ENCODE measurements at places on chromosomes 7 and 10.
A peak's percentile ranks its signal among the peaks of the same experiment; 100 is the strongest.

- no peak for DNase-seq
Measured at GRCh38 chr7:70298780-70299471, 700.7 kb downstream of the AUTS2 start.

- DNase-seq, result no peak
Measured at GRCh38 chr10:72016608-72017300, 52.6 kb downstream of the CHST3 start.

DNA sequence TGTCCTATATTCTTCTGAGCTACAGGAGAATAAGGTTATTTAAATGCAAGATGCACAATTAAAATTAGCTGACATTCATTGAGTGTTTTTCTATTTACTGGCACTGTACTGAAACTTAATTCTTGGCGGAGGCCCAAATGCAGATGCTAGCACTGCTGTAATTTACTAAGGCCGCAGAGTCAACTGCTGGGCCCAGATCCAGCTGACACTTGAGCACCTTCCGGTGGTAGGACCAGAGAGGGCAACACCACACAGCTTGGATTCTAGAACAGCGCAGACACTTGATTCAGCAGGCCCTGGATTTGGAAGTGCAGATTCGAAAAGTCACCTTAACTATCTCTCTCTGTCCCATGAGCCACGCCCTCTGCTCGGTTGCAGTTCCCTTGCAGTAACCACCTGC, 228.6 kb upstream of the TMEM72 start:
- DNase-seq, result no peak

DNA sequence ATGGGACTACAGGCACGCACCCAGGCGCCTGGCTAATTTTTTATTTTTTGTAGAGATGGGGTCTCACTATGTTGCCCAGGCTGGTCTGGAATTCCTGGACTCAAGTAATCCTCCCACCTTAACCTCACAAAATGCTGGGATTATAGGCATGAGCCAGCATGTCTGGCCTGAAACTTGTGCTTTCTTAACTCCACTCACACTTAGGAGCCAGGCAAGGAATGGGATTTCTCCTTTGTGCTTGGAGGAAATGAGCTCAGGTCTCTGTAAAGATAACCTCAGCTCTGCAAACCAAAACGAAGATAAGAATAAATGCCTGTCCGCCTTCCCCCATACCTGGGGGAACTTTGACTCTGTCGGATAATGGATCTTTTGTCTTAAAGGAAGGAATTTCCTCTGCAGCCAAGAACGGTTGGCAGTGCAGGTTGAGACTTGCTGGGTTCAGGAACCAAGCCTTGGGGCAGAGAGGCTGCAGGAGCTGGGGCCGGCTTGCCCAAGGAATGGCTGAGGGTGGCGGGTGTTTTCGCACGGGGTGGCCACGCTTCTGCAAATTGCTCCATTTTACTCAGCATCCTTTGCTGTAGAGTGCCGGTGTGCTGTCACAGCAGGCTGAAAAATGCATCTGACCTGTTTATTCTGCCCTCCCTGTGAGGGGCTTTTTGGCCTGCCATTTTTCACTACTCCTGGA, 174.2 kb downstream of the KIAA1217 start:
- DNase-seq, result no peak

DNA sequence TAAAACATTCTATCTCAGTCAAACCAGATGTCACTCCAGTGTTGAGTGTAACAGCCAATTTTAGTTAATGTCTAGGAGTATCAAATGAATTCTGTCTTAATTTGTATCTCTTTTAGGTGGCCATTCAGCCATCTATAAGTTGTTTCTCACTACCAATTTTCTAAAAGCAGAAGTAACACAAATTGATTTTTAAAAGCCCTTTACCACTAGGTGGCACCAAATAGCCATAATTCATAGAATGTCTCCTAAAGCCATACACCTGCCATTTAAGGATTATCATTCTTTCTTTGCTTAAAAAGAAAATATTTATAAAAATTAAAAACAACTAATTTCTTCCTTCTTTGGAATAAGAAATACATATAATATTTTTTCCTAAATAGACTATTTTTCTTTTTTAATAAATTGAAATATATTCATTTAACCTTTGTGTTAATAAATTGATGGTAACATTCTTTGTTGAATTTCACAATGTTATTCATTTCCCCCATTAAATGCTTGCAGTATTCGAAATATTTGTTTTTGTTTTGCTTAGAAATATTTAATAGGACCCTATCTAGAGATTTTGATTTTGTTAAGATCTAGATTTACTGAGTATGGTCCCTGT, 107.8 kb upstream of the PPP1R3A start:
- DNase-seq, result no peak

DNA sequence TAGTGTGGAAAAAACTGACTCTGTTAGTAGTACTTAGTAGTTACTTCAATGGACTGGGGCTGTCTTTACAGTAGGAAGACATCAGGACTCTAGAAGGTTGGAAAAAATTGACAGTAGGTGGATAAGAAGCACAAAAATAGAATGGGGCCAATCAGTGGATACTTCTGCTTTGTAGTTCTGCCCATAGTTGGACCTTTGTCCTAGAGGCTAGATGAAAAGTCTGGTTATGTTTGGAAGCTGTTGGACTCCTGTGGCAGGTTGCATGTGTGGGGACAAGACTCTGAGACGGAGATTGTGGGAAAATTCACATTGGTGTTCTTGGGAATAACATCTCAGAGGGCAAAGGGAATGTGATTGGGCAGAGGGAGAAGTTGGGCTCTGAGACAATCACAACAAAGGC, 18.6 kb upstream of the KBTBD2 start:
- DNase-seq, result no peak

DNA sequence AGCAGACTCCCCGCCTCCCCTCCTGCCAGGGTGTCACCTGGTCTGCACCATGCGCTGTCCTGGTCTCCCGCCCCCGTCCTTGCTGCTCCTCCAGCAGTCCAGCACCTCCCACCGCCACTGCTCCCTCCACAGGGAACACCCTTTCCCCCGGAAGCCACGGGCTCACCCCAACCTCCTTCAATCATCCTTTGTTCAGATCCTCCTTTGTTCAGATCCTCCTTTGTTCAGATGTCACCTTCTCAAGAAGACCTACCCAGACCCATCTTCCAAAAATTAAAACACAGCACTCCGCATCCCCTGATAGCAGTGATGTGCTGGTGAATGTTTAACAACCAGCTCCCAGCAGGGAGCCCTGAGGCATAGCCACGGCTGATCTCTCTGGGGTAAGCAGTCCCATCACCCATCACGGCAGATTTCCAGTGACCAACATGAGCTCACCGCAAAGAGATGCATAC, 237.7 kb downstream of the USP6NL start:
- DNase-seq, result no peak

- no peak for DNase-seq
Measured at GRCh38 chr7:55130395-55131141, 111.8 kb downstream of the EGFR start.

DNA sequence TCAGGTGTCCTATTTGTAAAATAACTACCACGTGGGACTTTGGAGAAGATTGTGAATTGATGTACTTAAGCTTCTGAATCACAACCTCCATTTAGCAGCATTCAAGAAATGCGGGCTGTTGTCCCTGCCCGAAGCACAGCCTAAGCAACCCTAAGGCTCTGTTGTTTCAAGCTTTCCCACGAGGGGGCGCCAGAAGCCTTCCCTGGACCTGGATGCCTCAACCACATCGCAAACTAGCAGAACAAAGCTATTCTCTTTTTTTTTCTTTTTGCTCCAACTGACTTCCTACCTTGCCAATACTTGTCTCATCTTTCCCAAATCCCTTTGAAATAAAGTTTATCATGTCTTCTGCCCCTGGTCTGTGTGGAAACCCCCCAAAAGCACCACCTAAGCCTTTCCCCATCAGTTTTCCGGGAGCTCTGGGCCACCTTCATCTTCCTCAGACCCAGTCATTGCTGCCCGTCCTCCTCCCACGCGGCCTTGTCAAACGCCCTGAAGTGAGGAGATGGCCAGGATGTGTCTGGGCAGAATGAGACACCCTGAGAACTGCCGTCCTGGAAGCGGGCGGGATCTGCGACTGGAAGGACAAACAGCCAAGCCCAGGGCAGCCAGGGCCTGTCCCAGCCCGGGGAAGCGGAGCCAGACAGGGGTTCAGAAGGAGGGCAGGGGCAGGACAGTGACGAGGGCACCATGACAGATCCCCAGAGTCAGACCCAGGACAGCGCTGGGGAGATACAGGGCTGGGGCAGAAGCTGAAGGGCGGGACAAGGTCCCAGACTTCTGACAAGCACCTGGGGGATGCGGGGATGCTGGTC, 112.7 kb downstream of the SLIT1 start:
- peak; percentile 49 for DNase-seq

DNA sequence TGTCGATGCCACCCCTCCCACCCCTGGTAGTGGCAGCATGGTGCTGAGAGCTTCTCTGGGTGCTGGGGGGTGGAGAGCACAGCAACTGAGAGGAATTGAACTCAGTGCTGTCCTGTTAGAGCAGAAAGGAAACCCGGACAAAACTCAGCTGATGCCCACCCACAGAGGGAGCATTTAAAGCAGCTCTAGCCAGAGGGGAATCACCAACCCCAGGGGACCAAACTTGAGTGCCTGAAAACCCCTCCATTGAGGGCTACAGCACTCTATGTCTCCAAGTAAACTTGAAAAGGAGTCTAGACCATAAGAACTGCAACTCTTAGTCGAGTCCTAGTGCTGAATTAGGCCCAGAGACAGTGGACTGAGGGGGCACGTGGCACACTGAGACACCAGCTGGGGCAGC, 16.8 kb upstream of the FOXI2 start:
- DNase-seq, result no peak

DNA sequence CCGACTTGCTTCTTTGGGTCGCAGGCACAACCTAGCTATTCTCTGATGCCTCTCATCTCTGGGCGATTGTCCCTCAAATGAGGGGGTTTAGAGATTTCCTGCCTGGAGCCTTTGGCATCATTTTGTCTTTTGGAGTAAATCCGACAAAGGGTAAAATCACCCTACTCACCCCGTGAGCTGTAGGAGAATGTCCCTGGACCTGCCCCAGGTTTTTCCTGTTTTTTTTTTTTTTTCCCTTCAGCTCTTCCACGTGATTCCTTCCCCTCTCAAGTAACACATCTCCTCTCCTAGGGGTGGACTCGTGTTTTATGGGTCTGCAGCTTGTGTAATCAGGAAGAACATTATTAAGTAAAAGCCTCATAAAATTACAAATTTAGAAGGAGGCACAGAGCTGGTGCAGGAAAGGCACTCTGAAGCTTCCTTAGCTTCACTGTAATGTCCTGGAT, 128.4 kb upstream of the ZNF746 start:
- DNase-seq, result no peak

DNA sequence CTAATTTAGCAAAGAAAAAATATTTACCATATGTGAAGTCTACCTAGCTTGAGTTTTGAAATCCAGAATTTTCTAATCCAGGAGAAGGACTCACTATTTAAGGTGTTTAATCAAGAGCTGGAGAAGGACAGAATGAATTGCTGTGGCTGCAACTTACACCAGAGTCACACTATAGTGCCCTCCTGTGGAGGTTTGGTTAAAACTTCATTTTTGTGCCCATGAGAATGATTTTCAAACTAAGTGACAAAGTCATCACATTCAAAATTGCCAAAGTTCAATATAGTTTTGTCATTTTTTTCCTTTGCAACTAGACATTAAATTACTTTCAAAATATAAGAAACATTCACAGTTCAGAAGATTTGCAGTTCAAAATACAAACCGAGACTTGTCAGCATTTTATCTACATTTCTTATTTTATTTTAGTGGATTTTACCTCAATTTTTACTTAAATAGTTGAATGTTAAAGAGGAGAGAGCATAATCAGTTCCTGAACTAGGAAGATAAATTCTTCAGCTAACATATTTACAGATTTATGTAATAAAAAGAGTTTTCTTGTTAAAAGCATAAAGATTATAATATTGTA, 70.7 kb downstream of the CABCOCO1 start:
- no peak for DNase-seq

GRCh38 chr10:103933557-103934121, 15.7 kb upstream of the STN1 start:
- DNase-seq, result no peak

GRCh38 chr10:22183771-22184461, 33.9 kb downstream of the EBLN1 start:
- no peak for DNase-seq

DNA sequence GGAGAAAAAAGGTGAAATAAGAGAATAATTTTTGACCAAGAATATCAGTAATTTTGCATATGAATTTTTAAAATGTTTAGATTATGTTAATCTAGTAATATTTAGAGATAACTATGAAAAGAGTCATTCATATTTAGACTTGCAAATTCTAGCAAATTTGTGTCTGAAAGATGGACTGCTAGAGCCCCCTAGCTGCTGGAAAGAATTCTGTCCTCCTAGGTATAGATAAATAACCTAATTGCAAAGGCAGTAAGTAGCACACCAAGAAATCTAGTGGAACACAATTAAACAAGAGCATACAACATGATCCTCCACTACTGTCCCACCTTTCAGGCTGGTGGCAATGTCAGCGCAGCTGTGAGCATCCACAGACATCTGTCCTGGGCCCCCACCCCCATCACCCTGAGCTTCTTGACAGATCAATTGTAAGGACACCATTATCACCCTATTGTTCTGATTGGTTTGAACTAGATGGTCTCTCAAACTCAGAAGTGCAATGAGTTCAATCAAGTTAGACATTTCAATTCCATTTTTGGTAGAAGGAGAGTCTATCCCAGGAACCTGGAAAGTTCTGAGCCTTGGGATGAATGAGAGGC, 15.0 kb upstream of the GFRA1 start:
- DNase-seq, result no peak

DNA sequence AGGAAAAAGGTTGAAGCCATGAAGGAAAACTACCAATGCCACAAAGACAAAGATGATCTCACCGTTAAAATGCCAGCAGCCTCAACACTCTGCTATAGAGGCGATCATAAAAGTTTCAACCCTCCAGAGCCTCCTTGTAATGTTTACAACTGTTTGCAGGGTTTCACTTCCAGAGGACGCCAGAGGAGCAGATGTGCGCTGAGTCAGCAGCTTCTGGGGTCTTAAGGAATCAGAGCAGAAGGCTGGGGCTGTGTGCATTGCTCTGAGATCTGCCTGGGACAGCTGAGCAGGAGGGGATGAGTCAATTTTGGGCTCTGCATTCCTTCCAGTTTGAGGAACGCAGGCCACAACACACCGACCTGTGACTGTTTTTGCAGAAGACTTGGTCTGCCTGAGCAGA, 98.3 kb downstream of the TMEM130 start:
- no peak for DNase-seq

- no peak for DNase-seq
Measured at GRCh38 chr7:11875635-11876034, 43.6 kb upstream of the THSD7A start.

GRCh38 chr7:76409537-76409936, at the start of gene SSC4D:
SSC4D (minus strand) TSS chr7:76409697; CDS start chr7:76404439, 5,258 bp downstream.
- no peak for DNase-seq

Data from stimulated activated CD4-positive, alpha-beta T cell treated with anti-CD3 and anti-CD28 coated beads, Interleukin-15, amount 100 ng/mL, for 1 hour (primary cell).